Natural killer cell (primary cell): ENCODE measurements at places on chromosomes 7 and 10. TPM values are rescaled to one million over a fixed set of nuclear protein-coding genes. Genes with fewer than 3 reads are reported as not detected.

The ASB13 gene
- 2.4 TPM for total RNA-seq

The SNCG gene
- not detected for total RNA-seq

The CHST3 gene
- total RNA-seq, result not detected

The HMX3 gene
- 0.33 TPM for total RNA-seq

The PCGF5 gene
- 60.2 TPM for total RNA-seq

The MUC3A gene
- not detected for total RNA-seq

The CALHM1 gene
- 0.23 TPM for total RNA-seq

The PLCE1 gene
- not detected for total RNA-seq

The MMD2 gene
- total RNA-seq, result not detected

The TSPAN33 gene
- 5.1 TPM for total RNA-seq

The IL6 gene
- total RNA-seq, result 1.3 TPM

DNA sequence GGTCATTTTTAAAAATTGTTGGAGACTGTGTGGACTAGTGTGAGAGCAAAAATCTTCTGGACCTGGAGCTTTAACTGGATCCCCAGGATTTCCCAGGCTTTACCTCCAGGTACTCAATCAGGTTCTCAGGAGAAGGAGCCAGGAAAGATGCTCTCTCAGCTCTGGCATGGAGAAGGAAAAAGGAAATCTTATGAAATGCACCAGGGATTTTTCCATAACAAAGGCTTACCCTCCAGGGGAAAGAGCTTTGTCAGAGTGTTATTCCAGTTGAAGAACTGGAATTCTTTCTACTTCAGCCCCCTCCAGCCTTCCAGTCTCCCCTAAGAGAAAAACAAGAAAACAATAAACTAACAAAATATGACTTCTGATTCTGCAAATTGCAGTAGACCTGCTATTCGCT is 436.7 kb upstream of the ANKRD30A start:
- DNase-seq, result no peak

GRCh38 chr7:24880886-24881285 is 99.1 kb downstream of the OSBPL3 start:
- DNase-seq, result no peak

DNA sequence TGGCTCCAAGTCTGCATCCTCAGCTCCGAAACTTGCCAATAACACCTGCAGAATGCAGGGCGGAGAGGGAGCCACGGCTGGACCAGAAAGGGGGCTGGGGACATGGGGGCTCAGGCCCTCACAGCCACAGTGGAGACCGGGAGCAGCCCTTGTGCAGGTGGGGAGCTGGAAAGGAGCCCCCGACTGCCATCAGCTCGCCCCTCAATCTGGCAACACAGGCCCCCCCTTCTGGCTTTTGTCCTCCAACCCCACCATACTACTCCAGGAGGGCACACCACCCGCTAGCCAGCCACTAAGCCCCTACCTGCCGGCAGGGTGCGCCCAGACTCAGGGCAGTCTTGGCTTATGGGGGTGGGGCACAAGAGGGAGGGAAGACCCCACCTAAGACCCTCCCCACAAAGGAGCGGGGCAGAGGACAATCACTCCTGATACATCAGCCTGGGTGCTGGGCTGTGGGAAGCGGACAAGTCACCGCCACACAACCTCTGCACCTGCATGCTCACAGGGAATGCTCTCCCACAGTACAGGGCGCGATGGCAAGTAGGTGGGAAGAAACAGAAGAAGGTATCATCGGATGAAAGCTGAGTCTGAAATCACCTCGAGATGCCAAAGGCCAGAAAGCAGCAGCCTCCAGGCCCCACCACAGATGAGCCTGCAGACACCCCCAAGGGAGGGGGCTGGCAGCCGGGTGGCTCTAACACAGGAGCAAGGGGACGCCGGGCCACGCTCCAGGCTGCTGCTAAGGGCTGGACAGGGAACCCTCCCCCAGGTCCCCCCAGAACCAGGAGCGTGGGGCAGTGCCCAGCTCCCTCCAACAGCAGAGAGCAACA is 265.3 kb downstream of the ELFN1 start:
- no peak for DNase-seq

DNA sequence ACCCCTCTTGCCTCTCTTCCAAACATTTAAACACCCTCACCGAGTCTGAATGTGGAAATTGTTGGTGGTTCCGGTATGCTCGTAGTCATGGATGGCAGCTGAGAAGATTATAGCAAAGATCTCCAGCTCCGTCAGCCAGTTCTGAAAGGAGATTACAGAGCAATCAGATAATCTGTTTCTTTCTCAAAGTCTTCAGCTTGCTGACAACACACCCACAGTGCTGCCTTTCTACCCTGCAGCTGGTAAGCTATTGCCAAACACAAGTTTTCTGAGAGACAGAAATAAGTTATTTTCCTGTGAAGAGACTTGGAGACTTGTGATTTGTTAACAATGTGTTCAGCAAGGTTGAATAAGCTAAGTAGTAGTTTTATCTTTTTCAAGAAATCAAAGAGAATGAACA is 163.6 kb downstream of the PPP1R17 start:
- DNase-seq, result no peak

GRCh38 chr10:45515630-45516029 is 141.6 kb downstream of the ALOX5 start:
- no peak for DNase-seq

DNA sequence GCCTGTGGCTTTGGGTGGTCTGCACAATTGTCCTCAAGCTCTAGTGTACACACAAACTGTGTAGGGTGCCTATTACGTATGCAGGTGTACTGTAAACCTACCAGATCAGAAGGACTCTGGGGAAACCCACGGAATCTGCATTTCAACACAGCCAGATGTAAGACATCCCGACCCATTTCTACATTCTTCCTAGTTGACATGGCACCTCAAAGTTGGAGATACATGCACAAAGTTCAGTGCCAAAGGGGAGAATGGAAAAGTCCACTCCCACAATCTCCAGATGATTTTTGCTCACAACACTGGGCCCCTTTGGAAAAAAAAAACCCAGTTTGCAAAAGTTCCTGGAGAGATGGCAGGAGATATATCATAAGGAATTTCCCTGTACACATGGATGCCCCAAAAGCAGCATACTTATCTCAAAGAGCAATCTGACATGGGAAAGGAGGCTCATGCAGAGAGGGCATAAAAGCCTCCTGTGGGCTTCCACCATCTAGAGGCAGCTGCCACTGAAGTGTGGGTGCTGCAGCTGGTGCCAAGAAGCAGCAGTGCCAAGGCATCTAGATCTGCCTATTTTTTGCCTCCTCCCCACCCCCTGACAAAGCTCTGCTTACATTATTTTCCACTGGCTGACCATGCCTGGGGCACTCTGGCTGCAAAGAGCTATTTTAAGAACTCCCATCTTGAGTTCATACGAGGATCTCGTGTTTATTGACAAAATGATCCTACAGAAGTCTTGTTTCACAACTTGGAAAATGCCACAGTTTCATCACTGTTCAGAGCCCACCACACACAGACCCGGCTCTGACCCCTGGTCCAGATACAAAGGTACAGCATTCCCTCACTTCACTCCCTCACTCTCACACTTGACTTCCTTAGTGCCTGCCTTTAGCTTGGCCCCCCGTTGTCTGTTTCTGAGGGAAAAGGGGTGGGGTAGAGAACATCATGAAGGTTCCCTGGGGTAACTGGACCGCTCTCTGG is 12.9 kb downstream of the TECTB start:
- DNase-seq, result no peak

DNA sequence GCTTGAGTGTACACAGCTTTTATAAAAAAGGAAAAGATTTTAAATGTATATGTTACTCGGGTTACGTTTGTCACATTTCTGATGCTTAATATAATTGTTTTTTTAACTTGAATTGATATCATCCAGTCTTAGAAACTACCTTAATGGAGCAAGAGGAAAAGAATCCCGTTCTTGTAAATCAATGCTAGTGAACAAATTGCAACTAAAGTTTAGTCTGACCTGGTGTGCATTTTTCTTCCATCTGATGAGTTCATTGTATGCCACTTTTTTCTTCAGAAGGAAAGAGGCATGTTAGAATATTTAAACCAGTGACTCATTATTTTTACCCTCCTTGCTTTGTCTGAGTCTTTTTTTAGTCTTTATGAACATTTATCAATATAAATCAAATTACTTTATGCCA is 34.7 kb downstream of the NET1 start:
- DNase-seq, result no peak

DNA sequence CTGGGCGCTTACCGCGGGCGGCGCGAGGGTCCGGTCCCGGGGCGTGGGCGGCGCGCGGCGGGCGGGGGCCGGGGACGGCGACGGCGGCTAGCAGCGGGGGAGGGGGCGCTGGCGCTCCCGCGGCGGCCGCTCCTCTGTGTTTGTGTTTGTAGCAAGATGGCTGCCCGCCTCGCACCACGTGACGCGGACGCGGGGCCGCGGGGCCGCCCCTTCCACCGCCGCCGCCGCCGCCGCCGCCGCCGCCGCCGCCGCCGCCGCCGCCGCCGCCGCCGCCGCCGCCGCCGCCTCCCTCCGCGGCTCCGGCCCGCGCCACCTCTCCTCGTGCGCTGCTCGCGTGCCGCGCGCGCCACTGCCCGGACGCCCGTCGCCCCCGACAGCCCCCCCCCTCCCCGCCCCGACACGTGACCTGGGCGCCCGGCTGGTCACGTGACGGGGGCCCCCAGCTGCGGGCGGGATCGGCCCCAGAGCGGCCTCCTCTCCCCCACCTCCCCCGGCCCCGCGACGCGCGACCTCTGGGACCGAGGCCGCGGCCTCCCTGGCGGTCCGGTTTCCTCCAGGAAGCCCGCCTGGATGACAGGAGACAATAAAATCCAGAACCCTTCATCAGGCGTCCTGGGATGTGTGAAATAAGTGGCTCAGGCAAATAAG is at the start of gene GIGYF1:
TSS of gene GIGYF1 (minus strand) at position 153 of the 648 bp plus-strand sequence. CDS start 6,012 bp downstream, outside the sequence.
- peak; percentile 86 for DNase-seq

DNA sequence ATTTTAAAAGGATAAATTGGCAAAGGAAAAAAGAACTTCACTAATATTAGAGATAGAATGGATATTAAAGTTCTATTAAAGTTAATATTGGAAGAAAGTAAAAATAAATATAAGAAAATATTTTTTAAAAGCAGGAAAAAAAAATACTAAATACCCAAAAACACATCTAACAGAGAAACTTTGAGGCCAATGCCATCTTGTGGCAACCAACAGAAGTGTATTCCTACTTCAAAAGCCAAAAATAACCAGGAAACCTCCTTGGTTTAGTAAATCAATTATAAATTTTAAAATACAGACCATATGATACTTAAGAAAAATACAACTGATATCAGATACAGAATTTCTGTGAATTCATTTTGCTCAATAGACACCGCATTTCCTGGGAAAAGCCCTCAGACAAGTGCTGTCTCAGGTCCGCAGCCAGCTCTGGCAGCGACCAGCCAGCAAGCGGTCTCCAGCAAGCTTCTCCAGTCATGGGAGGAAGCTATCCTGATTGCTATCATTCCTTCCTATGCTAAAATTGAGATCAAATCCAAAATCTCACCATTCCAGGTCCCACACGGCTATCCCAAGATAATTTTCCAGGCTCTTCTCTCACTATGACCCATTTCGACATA is 65.3 kb downstream of the LMBR1 start:
- no peak for DNase-seq

GRCh38 chr10:6062101-6062771 is at the start of gene IL2RA:
Gene IL2RA, minus strand, starts transcription at chr10:6062367. Its CDS starts 216 bp downstream, at chr10:6062151.
- peak; percentile 35 for DNase-seq

DNA sequence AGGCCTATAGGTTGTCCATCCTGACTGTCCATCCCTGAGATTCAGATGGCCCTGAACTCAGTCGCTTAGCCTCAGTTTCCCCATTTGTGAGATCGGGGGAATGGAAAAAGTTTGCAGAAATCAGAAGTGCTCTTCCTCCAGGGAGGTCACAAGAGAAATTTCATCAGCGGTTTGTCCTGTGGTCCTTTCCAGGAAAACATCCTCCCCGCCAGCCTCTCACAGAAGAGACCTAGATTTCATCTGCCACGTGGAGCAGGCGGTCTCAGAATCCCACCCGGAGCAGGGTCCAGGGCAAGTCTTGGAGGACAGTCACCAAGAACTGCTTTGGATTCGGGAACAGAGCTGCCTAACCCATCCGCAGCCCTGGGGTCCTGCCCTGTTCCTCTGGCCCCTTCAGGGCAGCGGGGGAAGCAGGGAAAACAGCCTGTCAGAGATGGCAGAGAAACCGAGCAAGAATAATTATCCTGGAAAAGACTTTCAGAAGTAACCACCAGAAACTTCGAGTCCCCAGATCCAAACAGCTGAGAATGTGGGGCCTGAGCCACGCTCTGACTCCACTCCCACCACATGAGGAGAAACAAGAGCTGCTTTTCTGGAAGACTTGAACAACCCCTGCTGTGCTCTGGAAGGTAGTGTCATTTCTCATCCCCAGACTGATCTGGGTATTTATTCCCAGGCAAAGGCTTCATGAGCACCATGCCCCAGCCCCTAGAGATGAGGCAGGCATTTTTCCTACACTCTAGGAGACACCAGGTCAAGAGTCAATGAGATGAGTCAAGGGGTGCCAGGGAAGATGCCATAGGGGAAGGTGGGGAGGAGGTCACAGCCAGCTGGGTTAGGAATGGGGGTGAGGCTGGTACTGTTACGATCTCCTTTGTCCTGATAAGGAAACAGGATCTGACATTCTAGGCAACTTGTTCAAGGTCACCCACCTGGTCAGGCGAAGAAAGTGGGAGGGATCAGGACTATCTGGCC is 1.1 kb upstream of the TNS3 start:
- DNase-seq, result no peak

DNA sequence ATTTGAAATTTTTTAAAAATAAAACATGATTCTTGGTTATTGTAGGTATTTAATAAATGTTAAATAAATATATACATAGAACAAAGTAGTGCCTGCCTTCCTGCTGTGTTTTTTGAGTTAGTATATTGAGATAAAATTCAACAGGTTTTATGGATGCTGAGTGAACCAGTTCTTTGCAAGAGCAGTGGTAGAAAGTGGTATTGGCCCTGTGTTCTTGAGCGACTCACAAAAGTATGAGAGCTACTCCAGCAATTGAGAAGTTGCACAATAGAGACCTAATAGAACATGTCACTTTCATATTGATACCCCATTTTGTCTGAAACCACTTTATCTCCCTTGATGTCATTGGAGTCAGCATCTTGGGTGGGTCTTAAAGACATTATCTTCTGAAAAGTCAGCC is 32.6 kb upstream of the GJD4 start:
- DNase-seq, result no peak

DNA sequence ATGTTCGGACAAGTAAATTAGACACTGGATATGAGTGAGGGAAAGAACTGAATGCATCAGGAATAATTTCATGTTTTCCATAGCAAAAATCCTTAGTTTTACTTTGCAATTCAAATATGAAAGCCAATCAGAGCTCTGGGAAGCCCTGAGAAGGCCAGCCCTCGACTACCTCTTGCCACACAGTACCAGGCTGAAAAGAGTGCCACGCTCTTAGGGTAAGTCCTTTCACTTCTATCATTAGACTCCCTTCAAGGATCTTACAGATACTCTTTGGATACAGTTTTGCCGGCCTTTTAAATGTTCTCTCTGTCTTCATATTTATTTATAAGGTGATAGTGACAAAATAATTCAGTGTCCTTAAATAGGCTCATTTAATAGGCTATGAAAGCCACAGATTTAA is 1.9 kb downstream of the COBL start:
- DNase-seq, result no peak

DNA sequence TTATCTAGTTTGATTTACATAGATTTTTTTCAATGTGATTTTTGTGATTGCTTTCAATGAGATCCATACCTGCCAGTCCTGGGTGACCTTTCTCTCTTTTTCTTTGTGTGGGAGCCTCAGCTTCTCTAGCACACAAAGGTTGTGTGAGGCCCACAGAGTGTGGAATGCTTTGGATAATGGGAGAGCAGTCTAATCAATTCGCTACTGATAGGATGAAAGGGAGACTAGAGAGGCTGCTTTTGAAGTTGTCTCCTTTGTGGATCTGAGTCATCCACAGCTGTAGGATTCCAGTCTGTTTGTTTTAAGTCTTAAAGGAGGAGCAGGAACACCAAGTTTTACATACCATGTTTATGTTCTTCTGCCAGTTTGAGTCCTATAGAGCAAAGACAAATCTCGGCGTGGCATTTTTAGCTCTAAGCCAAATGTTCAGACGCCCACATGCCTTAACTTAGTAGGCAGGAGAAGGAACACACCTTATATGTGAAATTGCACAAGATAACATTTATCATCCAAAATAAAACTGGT is 330.0 kb downstream of the ARL4A start:
- no peak for DNase-seq
